ENCODE measurements at places on chromosomes 16 and 17.
A peak's percentile ranks its signal among the peaks of the same experiment; 100 is the strongest.

DNA sequence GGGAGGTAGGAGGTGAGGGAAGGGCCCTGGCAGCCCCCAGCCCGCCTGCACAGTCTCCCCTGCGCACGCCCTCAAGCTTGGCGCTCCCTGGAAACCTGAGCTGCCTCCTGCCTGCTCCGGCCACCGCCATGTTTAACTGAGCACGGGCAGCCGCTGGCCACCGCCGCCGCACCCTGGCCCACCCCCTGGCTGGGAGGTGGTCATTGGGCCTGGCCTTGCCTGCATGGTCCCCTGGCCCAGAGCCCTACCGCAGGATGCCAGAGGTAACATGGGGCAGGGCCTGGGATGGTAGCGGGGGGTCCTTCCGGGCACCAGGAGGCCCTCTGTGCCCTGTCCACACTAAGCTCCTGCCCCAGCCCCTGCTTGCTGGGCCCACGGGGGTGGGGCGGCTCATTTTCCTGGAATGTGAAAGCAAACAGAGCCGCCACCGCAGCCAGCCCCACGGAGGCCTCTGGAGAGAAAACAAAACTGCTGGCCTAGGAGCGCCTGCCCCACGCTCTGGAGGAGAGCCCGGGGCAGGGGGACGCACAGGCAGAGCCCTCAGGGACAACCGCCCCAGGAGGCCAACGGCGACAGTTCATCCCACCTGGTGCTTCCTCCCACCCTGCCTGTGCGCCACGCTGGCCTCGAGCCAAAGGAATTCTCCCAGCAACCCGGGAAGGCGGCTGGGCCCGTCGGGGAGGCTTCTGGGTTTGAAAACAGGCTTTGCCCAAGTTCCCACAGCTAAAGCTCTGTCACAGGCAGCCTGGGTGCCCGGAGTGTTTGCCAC is 8.9 kb downstream of the NHERF2 start:
- no peak for DNase-seq

GRCh38 chr17:40596261-40596919 is 31.1 kb upstream of the CCR7 start:
- DNase-seq: no peak

DNA sequence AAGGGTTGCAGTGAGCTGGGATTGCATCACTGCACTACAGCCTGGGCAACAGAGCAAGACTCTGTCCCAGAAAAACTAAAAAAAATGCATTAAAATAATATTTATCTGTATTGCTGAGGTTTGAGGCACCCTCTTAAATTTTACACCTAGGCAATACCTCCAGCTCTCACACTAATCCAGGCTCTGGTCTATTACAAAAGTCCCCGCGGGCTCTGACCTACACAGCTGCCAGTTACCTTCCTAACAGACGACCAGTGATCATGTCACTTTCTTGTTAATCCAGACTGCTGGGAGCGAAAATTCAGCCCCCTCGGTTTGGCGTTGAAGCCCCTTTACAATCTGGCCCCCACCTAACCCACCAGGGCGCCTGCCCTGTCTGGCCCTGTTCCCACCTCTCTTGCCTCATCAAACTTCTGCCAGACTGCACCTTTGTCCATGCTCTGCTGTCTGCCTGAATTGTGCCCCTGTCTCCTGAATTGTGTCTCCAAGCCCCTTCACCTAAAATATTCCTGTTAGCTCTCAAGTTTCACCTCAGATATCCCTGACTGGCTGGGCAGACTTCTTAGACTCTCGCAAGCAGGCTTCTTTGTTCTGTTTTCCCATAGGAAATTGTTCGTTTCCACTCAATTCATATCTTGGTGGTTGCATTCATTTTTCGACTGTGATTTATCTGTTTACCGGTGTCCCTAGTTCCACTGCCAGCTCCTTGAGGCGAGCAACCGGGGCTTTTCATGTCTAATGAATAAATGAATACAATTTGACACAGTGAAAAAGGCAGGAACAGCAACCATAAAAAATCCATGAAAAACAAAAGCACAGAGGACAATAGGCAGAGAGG is 65.9 kb downstream of the PITPNC1 start:
- DNase-seq: no peak

DNA sequence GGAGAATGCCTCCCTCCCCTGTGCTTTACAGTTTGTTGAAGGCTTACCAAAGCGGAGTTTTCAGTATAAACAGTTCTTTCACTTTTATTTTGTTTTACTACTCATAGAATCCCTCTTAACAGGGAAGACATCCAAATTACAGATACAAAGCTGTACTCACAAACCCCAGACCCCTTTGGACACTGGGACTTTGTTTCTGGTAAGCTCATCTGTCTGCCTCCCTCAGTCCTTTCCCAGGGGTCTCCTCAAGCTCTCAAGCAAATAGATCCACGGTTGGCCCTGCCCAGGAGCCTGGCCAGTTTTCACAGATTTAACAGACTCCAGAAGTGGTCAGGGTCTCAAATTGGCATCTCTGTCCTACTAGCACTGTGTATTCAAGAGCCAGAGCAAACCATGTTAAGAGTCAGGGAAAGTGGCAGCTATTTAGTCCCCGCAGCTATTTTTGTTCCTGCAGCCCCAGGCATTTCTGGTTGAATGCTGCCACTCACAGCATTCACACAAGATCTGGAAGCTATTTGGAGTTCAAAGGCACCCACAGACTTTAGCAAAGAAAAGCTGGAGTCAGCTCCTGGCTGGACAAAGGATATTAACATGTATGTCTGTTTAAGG is 54.2 kb downstream of the TMEM100 start:
- DNase-seq: no peak

DNA sequence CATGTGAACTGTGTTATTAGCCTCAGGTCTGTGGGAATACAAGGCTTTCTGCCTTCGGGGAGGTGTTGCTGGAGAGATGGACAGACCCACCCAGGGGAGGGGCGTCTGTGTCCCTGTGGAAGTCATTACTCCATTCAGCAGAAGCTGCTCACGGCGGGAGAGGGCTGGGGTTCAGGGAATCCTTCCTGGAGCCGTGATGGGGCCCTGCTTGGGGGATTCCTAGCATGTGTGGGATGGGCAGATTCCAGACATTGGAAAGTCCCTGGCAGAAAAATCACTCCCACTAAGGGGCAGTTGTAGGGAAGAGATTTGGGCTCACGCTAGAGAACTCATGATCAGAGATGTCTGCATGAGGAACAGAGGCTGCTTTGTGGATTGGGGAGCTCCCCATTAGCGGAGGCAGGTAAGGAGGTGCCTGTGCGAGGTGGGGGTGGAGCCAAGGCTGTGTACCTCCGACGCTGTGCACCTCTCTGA is 56.3 kb upstream of the IL34 start:
- DNase-seq: no peak

DNA sequence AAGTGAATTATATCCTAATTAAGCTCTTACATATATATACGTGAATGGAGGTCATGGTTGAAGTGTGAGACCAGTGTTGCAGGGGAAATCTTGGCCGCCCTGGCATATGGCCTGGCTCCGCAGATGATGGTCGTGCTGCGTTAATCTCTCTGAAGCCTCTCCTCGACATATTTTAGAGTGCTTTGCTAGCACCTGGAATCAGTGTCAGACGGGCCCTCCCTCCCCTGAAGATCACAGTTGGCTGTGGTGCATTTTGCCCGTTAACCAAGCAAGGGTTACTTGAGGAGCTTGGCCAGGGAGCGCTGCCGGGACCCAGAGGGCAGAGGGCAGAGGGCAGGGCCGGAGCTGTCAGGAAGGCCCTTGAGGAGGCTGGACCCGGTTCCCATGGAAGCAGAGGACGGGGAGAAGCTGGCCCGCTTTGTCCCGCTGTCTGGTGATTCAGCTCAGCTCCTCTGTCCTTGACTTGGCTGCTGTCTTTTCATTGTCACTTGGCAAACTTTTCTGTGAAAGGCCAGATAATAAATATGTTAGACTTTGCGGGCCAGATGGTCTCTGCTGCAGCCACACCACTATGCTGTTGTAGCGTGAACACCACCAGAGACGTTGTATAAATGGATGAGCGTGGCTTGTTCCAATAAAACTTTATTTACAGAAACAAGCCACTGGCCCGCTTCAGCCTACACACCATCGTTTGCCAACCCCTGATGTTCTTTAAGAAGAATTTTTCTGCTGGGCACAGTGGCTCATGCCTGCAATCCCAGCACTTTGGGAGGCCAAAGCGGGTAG is 32.3 kb downstream of the CIBAR2 start:
- no peak for DNase-seq

DNA sequence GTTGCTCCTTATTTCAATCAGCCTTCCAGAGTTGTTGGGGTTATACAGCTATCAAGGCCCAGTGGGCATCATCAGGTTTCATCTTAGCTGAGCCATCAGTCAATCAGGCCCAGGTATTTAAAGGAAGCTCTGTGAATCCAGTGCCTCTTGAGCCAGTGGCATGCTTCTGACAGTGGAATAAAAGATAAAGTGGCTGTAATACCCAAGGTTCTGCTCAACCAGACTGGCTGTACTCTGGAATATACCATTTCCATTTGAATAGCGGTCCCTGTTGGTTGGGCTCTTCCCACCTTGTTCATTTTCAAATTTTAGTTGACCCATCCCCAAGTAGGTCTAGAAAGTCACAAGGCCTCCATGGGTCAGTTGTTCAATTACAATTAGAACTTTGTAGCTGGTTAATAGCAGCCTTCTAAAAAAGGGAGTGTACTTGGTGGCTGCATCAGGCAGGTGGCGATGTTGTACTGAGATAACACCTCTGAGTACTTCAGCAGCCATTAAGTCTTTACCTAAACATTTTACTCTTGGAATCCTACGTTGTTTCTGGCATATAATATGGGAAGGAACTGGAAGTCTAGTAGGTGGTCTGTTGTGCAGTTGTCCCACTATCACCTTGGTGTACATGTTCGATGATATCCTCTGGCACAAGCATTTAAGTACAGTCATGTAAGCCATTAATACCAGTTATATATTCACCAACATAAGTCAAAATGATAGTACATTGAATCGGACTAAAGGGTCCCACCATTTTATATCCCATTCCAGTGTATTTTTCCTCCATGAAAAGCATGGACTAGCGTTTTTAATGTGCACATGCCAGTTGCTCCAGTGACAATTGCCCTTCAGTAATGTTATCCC is 294.1 kb downstream of the BCAS3 start:
- DNase-seq: no peak

DNA sequence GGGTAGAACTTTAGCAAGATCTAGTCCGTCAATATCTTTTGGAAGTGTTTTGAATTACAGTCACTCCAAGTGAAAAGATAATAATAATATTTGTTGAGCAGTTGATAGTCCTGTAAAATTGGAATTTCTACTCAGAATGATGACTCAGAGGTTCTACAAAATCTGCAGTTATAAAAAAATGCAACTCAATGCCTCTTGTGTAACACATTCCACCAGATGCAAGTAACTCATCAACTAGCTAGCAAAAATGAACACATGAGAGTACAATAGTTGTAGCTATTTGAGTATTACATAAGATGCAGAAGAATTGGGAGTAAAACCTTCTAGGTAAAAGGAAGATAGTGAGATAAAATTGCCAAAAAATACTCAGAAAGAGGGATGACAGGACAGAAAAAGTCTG is 177.2 kb downstream of the CDH8 start:
- DNase-seq: no peak

DNA sequence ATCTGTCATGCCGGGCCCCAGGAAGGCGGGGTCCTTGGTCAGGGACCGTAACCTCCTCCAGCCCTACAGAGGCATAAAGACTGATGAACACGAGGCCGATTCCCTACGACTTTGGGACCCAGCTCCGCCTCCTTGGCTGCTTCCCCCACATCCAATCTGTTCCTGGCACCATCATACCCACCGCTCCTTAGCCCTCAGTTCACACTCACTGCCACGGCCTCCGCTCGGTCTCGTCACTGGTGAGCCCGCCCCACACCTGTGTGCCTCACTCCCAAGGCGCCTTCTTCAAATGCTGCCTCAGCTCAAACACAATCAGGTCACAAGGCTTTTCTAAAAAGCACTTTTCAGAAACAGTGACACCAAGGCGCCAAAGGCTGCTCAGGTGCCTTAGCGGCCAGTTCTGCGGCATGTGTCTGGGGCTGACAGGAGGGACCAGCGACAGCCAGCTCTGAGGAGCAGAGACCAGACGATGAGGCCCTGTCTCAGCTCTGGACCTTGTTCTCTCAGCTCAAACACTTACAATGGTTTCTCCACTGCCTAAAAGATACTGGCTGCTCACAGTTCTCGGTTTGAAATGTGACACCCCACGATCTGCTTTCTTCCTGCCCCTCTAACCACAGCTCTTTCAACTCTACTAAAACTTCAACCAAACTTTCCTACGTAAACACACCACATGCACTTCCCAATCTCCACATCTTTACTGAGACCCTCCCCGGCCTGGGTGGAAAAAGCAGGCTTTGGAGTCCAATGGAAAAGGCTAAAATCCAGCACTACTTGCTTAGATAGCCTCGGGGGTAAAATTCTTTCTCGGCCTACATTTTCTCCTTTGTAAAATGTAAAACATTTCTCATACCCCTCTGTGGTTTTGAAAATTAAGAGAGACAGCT is 33.2 kb downstream of the CYB5D2 start:
- peak; percentile 31 for DNase-seq

DNA sequence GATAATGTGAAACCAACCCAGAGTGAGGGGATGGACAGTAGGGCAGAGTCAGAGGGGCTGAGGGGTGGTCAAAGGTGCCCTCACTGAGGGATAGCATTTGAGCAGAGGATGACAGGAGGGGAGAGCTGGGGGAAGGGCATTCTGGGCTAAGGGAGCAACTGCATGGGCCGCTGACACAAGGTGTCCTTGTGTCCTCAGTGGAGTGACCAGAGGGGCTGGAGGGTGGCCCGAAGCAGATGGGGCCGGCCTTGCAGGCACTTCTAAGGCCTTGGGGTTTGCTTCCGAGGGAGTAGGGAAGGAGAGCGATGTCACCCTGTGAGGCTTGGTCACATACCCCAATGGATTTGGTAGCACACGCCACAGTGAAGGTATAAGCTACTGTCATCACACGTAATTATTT is 10.0 kb downstream of the NUBP1 start:
- DNase-seq: no peak

GRCh38 chr17:78885956-78886355 is 17.0 kb downstream of the CEP295NL start:
- no peak for DNase-seq

- DNase-seq: no peak
These were observed 41.4 kb upstream of the PIRT start for GRCh38 chr17:10879190-10879836.

- DNase-seq: no peak
These were observed 98.5 kb downstream of the PGS1 start for GRCh38 chr17:78476973-78477372.

GRCh38 chr16:87995644-87996043 is 44.4 kb downstream of the BANP start:
- no peak for DNase-seq

DNA sequence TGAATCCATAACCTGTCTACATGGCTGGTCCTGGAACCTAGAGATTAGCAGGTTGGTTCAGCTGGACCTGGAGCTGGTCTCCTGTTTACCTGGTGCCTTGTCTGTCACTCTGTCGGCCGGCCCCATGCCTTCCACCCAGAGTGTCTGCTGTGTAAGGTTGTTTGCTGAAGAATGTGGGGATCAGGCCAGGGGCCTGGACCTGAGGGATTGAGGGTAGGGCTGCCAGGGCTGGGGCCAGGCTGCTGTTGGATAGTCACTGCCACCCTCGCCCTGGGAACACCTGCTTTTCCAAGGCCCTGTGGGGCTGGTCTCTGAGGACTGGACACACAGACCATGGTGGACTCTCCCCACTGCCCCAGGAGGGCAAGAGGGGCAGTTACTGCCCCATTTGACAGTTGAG is 1.4 kb downstream of the NHERF2 start:
- DNase-seq: no peak

- no peak for DNase-seq
These were observed 33.4 kb upstream of the TMEM92 start for GRCh38 chr17:50240851-50241250.

GRCh38 chr17:34619687-34620217 is 40.4 kb downstream of the TMEM132E start:
- DNase-seq: no peak

GRCh38 chr17:21495281-21495680 is 119.1 kb downstream of the KCNJ12 start:
- no peak for DNase-seq

- peak; percentile 26 for DNase-seq
These were observed 15.7 kb downstream of the C16orf74 start for GRCh38 chr16:85735225-85735635.

All from central memory CD8-positive, alpha-beta T cell (primary cell).